Motor neuron (in vitro differentiated cells): ENCODE measurements at places on chromosomes 4 and X.

DNA sequence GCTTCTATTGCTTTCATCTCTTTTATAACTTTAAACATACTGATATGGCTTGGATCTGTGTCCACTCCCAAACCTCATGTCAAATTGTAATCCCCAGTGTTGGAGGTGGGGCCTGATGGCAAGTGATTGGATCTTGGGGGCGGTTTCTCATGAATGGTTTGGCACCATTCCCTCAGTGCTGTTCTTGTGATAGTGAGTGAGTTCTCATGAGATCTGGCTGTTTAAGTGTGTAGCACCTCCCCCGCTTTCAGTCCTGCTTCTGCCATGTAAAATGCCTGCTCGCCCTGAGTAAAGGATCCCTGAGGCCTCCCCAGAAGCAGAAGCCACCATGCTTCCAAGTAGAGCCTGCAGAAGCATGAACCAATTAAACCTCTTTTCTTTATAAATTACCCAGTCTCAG is 17.7 kb downstream of the MND1 start:
- peak; percentile 52 for ATAC-seq

GRCh38 chr4:148359769-148360168 is 82.4 kb downstream of the NR3C2 start:
- no peak for ATAC-seq

- no peak for ATAC-seq
Observed at GRCh38 chr4:2741626-2742025, 14.5 kb downstream of the TNIP2 start.

DNA sequence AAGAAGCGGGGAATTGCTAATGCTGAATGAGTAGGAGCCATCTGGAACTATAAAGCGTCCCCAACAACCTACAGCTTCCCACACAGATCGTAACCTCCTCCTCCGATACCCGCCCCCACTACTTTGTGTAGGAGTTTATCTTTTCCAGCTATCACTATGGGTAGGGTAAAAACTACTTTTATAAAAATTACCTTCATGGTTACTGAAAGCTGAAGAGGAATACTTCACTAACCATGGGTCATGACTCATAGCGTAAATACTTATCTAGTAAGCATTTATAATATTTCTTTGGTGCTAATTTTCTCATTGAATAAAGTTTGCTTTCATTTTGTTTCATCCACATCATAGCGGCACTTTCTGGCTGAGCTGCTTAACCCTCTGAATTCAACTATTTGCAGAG is 79.4 kb upstream of the TNIP3 start:
- ATAC-seq: peak; percentile 45

- no peak for ATAC-seq
Observed at GRCh38 chr4:38625508-38625907, 38.5 kb upstream of the KLF3 start.

DNA sequence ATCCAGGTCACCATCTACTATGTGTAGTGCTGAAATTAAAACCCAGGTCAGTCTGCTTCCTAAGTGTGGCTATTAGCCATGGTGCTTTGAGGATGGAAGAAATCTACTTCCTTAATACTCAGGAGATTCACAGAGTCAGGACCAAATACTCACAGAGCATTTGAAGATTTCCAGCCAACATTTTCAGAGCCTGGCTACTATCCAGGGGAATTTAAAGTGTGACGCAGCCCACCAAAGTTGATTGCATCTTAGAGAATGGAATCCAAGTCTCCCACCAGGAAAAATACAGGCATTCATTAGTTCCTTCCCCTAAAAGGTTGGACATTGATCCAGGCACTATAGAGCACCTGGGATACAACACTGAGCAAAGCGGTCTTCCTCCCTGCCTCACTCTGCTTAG is 83.8 kb downstream of the HS3ST1 start:
- ATAC-seq: no peak

DNA sequence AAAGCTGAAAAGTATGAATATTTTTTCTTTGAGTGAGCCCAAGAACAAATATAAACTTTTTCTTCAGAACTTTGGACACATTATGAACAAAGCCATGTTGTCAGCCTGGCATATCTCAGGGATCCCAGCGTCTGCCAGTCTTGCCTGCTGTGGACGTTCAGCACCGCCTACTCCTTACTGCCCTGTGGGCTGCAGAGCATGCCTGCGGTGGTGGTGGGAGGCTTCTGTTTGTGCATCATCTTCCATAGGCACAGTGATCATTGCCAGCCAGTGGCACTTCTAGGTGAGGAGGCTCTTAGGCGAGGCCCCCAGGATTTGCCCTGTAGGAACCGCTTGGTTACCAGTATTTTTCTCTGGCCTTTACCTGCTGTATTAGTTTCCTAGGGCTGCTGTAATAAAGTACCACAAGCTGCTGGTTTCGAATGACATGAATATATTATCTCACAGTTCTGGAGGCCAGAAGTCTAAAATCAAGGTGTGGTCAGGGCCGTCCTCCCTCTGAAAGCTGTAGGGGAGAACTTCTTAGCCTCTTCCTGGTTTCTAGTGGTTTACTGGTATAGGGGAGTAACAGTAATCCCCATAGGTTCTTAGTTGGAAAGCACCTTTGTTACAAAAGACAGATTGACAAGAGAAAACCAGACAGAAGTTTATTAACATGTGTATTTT is 15.4 kb downstream of the ANXA3 start:
- ATAC-seq: no peak

DNA sequence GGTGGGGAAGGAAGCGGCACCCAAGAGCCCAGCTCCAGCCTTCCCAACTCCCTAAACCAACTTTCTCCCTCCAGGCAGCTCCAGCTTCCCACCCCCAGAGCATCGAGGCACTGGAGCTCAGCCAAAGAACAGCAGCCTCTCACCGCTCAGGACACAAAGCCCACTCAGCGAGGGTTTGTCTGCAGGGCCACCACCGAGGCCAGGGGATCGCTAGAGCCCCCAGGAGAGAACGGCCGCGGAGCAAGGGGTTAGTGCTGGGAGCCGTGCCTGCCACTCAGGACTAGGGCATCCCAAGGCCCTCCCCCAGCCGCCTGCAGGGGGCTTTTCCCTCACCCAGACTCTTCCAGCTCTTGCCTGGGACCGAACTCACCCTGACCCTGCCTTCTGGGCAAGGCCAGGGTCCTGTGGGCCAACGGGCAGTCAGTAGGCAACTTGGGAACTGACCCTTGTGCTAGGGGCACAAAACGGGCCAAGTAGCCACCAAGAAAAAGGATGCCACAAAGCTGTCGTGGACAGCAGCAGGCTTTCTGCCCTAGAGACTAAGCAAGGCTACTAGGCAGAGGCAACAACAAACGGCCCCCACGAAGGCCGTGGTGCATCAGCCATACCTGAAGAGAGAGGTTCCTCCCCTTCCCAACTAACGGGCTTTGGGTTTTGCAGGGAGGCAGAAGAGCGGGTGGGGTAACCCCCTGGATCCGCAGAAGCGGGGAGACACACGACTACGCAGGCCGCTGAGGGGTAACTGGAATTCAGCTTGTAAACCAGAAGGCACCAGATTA is 2.3 kb downstream of the HCFC1 start:
- no peak for ATAC-seq

- ATAC-seq: no peak
Observed at GRCh38 chr4:145178740-145179280, 1.6 kb downstream of the OTUD4 start.

GRCh38 chrX:40459571-40460158 is 121.1 kb upstream of the ATP6AP2 start:
- peak; percentile 91 for ATAC-seq

DNA sequence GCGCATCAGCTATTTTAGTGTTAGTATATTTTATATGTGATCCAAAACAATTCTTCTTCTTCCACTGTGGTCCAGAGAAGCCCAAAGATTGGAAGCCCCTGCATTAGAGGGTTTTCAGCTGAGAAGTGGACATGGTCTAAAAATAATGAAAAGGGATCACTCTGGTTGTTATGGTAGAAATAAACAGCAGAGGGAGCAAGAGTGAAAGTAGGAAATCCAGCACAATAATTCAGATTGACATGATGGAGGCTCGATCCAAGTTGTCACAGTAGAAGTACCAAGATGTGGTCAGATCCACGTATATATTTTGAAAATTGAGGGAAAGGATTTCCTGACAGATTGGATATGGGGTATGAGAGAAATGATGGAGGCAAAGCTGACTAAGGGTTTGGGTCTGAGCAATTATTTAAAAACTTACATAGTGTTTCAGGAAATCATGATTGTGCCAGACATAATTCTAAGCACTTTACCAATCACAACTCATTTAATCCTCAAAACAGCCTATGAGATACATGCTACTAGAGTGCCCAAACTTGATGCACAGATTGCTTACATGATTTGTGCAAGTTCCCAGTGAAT is 17.0 kb upstream of the TMEM144 start:
- ATAC-seq: no peak

DNA sequence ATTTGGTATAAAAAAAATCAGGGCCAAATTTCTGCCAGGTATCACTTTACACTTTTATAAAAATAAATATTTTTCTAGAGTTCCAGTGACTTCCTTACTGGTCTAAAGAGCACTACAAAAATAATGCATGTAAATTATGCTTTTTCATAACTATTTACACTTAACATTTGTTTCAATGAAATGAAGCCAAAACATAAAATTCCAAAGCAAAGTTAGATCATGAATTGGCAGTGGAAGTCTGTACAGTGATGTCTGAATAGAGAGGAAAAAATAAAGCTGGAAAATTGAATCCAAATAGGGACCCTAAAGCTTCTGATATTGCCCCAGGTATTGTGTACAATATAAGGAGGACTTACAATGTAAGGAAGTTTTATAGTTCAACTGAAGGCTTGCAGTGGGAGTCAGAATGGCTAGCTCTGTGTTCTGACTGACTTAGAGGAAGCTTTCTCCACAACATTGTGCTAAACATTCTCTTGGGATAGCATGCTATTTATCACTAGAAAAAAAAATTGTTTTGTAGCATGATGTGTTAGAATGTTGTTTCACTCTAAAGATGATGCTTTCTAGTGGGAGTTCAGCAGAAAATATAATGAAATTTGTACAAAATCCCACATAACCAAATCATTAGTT is 288.2 kb upstream of the UGT8 start:
- ATAC-seq: no peak

- peak; percentile 69 for ATAC-seq
Observed at GRCh38 chrX:68902706-68903504, 74.1 kb downstream of the EFNB1 start.

- ATAC-seq: no peak
Observed at GRCh38 chrX:15714529-15714928, 23.5 kb upstream of the CA5B start.

DNA sequence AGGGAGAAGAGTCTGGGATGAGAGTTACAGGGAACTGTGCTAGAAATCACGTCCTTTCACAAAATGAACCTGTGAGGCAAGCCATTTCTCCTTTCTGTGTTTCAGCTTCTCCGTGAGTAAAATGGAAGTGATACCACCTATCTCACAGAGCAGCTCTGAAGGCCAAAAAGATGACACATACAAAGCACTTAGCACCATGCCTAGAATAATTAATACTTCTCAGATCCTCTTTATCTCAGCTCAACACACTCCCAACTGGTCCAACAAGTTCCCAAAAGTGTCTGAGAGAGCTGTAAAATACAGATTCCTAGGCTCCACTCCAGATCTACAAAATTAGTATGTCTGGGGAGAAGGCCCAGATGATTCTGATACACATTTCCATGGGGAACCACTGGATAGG is 38.3 kb downstream of the LHFPL1 start:
- no peak for ATAC-seq

- no peak for ATAC-seq
Observed at GRCh38 chr4:74638001-74638400, 156.3 kb downstream of the BTC start.

DNA sequence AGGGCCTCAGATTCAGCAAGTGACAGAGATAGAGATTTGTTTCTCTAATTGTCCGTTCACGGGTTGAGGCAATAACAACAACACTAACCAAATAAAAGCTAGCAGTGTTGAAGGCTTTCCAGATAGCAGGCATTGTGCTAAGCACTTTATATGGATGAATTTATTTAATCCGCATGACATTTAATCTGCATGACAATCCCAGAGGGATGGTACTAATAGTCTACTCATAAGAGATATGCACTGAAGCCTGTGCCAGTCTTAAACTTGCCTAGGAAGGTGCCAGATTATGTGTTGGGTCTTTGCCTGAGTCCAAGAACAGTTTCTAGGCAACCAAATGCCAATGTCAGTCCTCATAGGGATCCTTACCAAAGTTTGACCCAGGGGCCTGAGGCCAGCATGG is 37.7 kb upstream of the FAT1 start:
- ATAC-seq: no peak

- no peak for ATAC-seq
Observed at GRCh38 chr4:83758285-83758684, 222.4 kb downstream of the GPAT3 start.

GRCh38 chrX:148537556-148538182 is 37.3 kb downstream of the AFF2 start:
- no peak for ATAC-seq

DNA sequence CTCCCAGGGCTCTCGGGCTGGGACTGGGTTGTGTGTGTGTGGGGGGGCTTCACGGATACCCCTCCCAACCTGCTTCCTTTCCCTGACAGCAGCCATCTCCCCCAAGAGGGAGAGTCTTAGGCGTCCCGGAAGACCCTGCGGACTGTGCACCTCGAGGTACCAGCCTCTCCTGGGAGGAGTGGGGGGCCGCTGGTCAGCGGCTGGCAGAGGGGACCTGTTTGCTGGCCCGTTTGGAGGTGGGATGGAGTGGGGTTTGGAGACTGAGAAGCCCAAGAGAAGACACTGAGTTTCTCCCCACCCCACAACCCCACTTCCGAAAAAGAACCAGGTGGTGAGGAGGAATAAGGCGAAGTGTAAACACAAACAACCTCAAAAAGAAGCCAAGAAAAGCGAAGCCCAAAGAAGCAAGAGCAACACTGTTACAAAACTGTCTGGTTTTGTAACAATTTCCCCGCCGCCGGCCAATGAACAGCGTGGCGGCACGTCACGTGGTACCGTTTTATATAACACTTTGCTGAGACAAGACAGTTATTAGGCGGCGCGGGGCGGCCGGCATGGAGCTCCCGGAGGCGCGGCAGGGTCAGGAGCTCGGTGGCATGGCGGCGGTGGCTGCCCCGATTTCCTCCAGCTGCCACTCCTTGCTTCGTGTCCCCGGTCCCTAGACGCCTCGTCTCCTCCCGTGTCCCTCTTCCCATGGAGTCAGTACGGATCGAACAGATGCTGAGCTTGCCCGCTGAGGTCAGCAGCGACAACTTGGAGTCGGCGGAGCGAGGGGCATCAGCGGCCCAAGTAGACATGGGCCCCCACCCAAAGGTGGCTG is at the start of gene LONRF3:
TSS of gene LONRF3 (plus strand) at position 531 of the 820 bp plus-strand sequence. CDS start at position 694, 163 bp downstream.
- ATAC-seq: peak; percentile 44

- no peak for ATAC-seq
Observed at GRCh38 chr4:1048773-1049590, 37.6 kb downstream of the FGFRL1 start.

DNA sequence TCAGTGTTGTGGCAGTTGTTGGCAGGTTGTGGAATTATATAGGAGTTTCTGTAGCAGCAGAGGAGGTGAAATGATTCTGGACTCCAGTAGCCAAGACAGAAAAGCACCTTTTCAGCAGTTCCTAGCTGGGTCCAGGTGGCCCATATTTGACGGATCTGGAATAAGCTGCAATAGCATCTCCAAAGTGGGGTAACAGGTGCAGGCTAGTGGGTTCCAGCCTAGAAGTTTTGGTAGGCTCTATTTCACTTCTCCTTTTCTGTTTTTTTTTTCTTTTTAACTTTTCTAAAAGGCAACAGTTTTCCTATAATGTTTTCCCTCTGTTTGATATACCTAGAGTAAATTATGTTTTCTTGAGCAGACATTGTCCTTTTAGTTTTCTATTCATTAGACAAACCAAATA is 392.5 kb downstream of the C4orf33 start:
- ATAC-seq: no peak
